Stimulated activated CD4-positive, alpha-beta T cell treated with anti-CD3 and anti-CD28 coated beads, Interleukin-1b, Interleukin-23, amount 100 ng/mL, for 1 hour (primary cell): ENCODE measurements at places on chromosomes 7 and 10.

GRCh38 chr7:75988568-75989499, 5.6 kb downstream of the TMEM120A start:
- DNase-seq: no peak

- DNase-seq: no peak
Measured at GRCh38 chr7:44912775-44913347, 27.5 kb upstream of the PURB start.

DNA sequence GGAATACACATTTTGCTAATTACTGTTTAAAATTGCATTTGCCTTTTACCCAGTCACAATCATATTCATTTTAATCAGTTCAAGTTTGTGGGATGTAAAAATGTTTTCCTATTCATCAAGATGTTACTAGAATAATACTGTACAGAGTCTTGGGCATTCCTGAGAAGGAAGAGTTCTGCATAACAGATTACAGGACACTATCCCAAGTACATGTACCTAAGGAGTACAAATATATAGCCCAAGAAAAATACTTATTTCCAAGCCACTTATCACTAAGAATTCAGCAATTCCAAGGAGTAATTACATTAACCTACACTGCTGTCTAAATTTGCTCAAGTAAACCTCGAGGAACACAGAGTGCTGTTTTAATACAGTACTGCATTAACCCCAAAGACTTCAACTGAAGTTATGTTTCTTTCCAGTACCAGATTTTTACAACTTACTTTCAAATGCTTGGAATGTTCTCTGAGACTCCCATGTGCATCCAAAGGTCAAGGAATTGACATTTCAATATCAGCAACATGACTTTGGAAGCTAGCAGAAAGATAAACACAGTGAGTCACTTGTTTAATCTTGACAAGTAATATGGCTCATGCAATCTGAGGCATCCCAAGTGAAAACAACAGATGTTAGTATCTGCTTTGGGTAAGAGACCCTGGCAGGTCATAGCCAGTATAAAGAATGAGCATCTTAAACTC, 125.4 kb upstream of the BET1 start:
- no peak for DNase-seq

GRCh38 chr10:78672918-78673317, 395.8 kb upstream of the ZMIZ1 start:
- DNase-seq: no peak

GRCh38 chr7:98199131-98199530, 12.1 kb upstream of the BHLHA15 start:
- DNase-seq: no peak

- DNase-seq: no peak
Measured at GRCh38 chr7:149087376-149087775, 3.1 kb downstream of the ZNF786 start.

DNA sequence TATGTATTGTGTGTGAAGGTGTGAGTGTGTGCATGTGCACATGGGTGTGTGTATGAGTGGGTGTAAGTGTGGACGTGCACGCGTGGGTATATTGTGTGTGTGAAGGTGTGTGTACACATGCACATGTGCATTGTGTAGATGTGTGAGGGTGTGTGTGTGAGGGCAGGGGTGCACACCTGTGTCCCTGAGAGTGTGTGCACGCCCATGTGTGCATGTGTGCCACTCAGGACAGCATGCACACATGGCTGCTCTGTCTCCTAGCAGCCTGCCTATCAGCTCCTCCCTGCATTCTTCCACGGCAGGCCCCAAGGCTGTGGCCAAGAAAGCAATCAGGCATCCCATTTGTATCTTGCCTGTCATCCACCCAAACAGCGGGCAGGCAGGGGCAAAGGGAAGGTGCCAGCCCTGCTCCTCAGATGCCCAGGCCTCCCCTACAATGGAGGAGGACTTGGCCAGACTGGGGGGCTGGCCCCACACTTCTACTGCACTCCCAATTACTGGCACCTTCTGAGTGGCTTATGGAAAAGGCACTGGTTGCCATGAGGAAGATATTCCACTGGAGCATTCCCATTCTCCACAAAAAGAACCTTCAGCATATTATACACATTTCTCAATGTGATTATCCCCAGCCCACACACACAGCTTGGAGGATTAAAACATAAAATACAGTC, 380.4 kb upstream of the ZMIZ1 start:
- DNase-seq: no peak

GRCh38 chr7:30992414-30992813, 28.7 kb downstream of the GHRHR start:
- no peak for DNase-seq

DNA sequence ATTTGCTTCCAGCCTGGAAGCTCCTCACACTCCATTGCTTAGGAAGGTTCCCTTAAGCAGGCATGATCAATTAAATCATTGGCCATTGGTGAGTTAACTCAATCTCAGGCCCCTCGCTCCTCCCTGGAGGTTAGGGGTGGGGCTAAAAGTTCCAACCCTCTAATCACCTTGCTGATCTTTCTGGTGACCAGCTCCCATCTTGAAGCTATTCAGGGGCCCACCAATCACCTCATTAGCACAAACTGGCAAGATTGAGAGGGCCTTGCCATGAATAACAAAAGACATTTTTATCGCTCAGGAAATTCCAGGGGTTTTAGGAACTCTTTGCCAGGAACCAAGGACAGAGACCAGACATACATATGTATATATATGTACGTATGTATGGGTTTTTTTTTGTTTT, 58.4 kb downstream of the AGK start:
- no peak for DNase-seq

DNA sequence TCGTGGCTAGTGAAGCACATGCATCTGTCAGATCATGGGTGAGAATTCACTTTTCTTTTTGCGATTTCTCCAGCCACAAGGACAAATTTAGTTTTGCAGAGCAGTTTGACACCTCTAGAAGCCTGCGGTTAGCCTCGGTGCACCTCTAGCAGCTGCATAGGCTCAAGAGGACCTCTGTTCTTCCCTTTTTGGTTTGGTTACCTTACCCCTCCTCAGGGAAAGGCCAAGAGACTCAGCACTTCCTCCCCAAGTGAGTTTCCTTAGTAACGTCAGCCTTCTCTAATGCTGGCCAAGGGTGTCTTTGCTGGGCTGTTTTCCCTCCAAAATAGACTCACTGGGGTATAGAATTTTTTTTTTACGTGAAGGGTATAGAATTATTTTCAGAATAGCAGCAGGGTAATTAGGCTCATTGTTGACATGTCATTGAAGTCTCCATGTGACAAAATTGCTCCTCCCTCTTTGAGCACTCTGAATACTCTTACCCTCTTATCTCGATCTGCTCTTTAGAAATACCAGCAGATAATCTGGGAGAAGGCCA, 97.8 kb downstream of the AUTS2 start:
- no peak for DNase-seq

DNA sequence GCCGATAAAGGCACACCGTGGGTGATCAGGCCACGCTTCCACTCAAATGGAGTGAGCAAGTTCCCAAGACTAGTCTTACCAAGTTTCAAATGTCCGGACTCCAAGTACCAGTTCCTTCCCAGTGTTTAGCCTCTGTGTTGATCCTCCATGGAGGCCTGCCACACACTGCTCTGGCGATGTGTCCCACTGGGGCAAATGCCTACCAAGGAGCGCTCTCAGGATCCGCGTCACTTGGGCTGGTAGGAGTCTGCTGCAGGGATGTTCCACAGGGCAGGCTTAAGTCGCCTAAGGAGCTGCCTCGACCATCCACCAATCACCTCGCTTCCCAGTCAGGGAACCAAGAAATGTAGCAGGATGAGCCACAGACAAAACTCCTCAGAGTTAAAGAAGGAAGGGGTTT, 17.4 kb upstream of the MRLN start:
- DNase-seq: no peak

DNA sequence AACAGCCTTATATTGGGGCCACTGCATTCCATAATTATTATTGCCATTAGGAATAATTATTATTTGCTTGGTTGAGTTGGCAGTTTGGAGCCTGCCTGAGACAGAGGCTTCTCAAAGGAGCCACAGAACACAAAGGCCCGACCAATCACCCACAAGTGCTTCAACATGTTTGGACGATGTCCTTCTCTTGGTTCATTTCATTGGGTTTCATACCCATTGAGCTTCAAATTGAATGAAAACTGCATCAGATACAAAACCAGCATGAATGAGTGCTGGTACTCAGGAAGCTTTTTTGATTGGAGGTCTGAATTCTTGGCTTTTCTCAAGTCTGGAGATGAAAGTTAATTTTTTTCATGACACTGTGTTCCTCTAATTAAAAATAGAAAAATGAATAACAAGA, 168.3 kb downstream of the CREB5 start:
- no peak for DNase-seq

- no peak for DNase-seq
Measured at GRCh38 chr10:71848325-71849275, 2.5 kb downstream of the PSAP start.

DNA sequence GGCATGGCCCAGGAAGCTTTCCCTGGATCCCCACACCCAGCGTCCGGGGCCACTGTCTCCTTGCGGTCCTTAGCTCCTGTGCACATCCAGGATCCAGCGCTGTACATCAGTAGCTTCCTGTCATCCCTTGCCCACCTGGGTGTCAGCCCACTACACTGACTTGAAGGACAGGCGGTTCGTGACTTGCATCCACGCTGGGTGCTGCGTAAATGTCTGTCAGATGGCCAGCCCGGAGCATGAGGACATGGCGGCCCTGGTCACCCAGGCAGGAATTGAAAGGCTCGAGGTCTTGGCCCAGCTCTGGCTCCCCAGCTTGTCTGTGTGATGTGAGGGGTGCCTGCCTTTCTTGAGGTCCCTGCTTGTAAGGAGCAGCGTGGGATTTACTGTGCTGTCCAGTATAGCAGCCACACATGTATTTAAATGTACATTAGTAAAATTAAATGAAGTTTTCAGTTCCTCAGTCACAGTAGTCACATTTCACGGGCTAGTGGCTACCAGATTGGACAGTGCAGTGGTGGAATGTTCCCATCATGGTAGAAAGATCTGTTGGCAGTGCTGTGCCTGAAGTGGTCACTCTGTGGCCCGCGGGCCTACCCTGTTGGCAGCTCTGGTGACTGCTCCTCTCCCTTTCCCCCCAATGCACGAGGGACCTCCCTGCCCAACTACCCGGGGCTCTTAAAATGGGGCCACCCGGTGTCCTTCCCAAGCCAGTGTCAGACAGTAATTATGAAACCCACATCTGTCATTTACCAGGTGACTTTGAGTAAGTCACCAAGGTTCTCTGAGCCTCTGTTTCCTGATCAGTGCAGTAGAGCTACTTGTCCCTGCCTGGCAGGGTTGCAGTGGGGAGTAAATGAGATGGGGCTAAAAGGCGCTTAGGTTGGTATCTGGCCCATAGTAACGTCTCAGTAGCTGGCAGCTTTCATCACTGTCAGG, 97.8 kb upstream of the PPIF start:
- no peak for DNase-seq

DNA sequence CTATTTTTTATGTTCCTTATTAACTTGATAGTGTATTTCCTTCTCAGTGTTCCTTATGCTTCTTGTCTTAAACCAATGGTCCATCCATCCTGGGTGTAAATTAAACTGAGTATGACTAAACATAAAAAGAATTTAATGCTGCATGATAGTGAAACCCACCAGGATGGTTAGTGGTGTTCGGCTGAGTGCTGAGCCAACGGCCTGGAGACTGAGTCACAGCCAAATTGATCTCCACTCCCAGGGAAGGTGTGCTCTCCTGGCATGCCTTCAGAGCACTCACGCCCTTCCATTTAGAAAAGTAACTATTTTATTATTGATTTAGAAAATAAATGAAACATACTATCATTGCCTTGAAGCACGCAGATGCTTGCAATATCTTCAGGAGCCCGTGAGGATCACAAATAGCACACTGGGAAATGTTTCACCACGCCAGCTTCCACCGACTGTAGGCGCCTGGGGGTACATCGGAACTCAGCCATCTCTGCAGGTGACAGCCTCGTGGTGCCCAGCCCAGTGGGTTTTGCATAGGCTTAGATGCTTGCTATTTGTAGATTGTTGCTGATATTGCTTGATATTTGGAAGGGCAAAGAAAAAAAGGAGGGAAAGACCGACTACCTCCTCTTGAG, 40.0 kb upstream of the LOXL4 start:
- DNase-seq: no peak

GRCh38 chr10:24259365-24260130, 50.6 kb downstream of the KIAA1217 start:
- no peak for DNase-seq

DNA sequence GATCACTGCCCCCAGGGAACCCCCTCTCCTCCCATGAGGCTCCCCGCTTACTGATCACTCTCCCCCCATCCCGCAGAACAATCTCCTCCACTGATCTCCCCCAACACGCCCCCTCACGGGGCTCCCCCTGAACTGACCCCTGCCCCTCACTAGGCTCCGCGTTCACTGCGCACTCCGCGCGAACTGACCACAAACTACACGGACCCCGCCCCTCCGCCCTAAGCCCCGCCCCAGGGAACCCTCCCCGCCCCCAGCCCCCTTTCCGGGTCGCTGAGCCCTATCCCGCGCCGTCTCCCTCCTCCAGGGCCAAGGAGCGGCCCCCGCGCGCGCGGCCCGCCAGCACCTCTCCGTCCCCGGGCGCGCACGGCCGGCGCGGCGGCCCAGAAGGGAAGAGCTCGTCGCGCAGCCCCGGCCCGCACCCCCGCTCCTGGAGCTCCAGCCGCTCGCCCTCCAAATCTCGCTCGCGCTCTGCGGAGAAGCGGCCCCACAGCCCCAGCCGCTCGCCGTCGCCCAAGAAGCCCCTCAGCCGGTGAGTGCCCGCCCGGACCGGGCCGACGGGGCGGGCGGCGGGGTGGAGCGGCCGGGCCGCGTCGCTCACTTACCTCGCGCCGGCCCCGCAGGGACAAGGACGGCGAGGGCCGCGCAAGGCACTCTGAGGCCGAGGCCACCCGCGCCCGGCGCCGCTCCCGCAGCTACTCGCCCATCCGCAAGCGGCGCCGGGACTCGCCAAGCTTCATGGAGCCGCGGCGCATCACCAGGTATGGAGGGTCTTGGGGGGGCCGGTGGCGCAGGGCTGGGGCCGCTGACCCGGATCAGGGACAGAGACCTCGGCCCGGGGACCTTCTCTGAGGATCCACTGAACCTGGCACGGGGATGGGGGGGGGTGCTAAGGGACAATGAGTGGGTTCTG, 19.9 kb upstream of the HSPB1 start:
- no peak for DNase-seq

- no peak for DNase-seq
Measured at GRCh38 chr7:25613912-25614311, 385.6 kb upstream of the NPVF start.

DNA sequence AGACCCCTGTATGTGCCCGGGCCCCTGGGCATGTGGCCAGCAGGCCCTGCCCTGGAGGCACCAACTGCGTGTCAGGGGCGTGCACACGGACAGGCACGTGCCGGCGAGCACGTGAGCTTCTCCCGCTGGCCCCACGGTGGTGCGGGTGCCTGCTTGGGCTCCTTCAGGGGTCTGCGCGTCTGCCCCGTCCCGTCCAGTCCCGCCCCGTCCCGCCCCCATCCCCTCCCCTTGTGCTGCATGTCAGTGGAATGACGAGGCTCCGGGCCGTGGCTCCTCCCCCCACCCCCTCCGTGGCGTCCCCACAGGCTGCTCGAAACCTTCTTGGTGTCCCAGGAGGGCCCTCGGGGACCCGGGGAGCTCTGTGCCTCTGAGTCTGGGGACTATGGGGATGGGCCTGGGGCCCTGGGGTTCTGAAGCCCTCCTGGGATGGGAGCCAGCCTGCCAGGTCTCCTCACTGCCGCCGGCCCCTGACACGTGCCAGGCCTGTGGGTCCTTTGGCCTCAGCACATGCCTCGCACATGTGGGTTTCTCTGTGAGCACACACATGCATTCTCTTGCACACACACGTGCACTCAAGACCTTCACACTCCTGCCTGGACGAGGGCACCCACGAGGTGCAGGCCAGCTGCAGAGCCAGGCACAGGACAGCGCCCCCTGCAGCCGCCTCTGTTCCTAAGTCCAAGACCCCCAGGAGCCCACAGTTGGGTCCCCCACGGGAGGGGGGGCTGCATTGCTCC, 27.5 kb upstream of the AMZ1 start:
- DNase-seq: no peak

- no peak for DNase-seq
Measured at GRCh38 chr10:128489324-128490247, 363.4 kb upstream of the MKI67 start.
